Right renal pelvis (tissue), 4 donors: ENCODE measurements at places on chromosomes 13 and 19. TPM values are rescaled to one million over a fixed set of nuclear protein-coding genes. Genes with fewer than 3 reads are reported as not detected.
A peak's percentile ranks its signal among the peaks of the same experiment; 100 is the strongest.

DNA sequence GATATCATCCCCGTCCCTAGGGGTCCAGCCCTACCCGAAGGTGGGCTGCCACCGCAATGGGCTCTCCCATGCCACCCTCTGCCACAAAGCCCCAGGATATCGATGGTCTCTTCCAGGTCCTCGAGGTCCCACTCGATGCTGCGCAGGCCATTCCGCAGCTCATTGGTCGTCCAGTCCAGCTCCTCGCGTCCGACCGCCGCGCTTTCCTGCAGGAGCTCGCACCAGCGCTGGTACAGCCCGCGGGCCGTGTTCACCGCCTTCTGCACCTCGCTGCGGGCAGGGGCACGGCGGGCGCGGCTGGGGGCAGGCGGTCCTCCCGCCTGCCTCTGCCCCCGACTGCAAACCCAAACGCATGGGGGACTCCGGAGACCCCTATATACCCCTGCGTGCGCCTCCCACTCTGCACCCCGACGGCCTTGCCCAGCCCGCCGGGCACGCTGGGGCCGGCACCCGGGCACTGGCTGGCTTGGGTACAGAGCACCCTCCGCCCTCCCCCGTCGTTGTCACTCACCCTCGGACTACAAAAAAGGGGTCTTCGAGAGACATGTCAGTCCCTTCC lies 468 bp downstream of the STX10 start:
- peak; percentile 15 for DNase-seq

- peak; percentile 47 for DNase-seq
Observed at GRCh38 chr13:113410472-113411201, 42.7 kb downstream of the ADPRHL1 start.

- no peak for DNase-seq
Observed at GRCh38 chr13:85640727-85641126, 158.5 kb downstream of the SLITRK6 start.

DNA sequence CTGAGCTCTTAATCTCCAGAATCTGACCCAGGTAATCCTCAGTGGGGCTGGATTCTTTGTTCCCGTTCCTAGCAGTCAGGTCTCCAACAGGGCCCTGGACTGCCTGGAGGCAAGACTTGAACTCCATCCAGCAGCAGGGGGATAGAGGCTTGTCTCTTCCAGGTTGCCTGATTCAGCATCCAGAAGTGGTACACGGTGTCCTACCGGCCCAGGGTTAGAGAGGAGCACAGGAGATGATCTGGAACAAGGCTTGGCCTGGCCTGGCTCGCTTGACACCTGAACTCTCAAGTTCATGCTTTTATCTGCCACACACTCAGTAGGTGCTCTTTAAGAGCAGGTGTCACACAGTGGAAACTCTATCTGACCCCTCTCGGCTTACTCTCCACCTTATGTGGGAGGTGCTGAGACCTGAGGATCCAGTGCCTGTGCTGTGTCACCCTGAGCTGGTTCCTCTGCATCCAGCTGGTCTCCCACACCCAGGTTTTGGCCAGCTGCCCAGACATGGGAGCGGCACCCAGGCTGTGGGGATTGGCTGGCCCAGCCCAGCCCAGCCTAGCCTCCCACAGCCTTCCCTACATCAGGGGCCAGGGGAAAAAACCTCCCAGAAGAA lies at the start of gene CYP4F3:
CYP4F3 (plus strand) TSS at position 604 of the 610 bp plus-strand sequence. CDS start 519 bp downstream, outside the sequence.
- DNase-seq, result no peak

DNA sequence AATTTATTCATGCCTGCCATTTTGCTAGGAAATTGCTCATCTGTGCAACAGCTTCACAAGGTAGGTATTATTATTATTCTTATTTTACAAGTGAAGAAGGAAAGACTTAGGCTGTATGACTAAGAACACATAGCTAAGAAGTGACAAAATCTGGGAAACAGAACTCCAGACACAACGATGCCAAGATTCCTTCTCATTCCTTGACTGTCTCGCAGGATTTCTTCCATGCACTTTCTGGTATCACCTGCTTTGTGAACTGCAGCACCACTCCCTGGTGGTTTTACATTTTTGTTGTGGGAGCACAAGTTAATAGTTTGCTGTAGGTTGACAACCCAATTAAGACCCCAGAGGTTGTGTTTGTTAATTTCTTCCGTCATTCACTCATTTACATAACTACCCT lies 188.5 kb downstream of the LACC1 start:
- no peak for DNase-seq

- no peak for DNase-seq
Observed at GRCh38 chr13:75480671-75481175, 1.2 kb downstream of the TBC1D4 start.

Gene TICAM1
- polyA plus RNA-seq, result 7.0 TPM

DNA sequence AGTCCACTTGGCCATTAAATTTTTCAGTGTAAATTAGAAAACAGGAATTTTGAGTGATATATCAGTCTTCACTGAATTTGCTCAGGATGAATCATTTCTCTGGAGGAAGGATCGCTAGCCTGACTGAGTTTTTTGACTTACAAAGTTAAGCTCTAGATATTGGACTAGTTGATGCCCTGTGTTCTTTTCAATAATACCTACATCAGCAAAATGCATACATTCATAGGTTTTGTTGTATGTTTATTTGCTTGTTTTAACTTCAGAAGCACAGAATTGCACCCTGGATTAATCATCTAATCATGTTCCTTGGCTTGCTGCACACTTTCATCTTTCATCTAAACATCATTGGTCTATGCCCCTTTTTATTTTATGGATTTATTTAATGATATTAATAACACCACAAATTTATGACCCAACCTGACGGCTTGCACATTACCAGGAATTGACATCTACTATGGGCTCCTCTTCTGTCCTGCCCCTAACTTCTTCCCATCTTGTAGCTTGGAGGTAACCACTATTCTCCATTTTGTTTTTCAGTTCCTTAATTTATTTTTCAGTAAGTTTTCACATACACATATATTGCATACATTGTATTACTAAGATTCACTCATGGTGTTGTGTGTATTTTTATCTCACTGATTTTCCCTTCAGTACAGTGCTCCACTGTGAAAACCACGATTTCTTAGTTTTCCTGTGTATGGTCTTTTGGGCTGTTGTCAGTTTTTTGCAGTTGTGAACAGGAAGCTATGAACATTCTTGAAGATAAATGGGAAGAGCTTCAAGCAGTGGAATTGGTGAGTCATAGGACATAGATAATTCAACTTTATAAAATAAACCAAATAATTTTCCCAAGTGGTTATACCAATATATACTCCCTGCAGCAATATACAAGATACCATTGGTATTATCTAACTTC lies 23.3 kb downstream of the COMMD6 start:
- no peak for DNase-seq

Gene ERFL
- 0.08 TPM for polyA plus RNA-seq

GRCh38 chr13:62846302-62846701 lies 1430.7 kb upstream of the PCDH20 start:
- DNase-seq, result no peak

DNA sequence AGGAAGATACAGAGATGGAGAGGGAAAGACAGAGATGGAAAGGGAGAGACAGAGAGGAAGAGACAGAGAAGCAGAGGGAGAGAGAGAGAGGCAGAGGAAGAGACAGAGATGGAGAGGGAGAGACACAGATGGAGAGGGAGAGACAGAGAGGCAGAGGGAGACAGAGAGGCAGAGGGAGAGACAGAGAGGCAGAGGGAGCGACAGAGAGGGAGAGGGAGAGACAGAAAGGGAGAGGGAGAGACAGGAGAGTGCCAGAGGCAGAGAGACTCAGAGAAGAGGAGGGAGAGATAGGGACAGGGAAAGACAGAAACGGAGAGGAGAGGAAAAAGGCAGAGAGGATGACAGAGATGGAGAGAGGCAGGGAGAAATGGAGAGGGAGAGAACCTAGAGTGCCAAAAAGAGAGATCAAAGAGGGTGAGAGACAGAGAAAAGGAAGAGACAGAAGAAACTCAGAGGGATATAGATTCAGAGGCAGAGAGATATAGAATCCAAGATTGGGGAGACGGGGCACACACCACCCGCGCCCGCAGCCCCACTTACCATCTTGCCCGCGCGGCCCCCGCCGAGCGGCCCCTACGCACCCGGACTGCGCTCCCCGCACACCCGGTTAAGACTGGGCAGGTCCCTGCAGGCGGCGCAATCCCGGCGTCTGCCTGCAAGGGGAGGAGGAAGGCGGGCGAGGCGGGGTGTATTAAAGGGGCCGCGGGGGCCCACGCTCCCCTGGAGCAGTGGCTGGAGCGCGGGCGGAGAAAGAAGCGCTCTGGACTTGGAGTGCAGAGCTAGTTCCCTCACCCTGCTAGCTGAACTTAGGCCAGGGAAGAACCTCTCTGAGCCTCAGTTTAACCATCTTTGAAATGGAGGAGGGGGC lies 10.7 kb downstream of the TM6SF2 start:
- no peak for DNase-seq

Gene ZNF431
- polyA plus RNA-seq, result 16.9 TPM

GRCh38 chr13:32024750-32025149 lies 6.8 kb upstream of the FRY start:
- DNase-seq, result no peak

Gene TSSK6
- polyA plus RNA-seq, result 1.00 TPM

GRCh38 chr19:54114340-54115108 lies 933 bp downstream of the TFPT start:
- no peak for DNase-seq

DNA sequence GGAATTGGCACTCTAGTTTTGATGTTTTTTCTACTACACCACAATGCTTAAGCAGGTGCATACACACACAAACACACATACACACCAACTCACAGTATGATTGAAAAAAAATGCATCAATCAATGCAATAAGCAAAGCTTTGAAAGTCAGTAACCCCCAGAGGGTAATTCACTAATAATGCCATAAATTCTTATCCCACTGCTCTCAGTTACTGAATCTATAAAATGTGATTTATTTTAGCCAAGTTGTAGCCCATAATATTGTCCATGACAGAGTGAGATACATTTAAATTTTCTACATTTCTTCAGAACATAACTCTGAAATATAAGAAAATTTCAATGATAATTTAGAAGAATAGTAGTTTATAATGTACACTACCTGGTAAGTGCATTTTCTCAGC lies 87.9 kb downstream of the LIG4 start:
- DNase-seq, result no peak

DNA sequence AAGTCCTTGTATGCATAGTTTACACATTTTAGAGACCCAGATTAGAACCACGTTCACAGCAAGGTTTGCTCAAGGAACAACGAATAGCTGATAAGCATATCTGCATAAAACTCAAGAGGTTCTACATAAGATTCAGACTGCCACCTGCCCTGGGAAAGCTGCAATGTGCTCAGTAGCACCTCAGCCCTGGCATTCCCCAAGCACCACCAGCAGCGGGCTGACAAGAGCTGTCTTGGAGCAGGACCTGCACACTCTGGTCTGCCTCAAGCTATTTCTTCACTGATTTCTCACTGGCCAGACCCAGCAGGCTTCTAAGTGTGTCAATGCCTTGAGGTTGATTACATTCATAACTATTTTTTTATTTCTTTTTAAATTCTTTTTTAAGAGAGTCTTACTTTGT lies 65.8 kb upstream of the UQCRFS1 start:
- no peak for DNase-seq

DNA sequence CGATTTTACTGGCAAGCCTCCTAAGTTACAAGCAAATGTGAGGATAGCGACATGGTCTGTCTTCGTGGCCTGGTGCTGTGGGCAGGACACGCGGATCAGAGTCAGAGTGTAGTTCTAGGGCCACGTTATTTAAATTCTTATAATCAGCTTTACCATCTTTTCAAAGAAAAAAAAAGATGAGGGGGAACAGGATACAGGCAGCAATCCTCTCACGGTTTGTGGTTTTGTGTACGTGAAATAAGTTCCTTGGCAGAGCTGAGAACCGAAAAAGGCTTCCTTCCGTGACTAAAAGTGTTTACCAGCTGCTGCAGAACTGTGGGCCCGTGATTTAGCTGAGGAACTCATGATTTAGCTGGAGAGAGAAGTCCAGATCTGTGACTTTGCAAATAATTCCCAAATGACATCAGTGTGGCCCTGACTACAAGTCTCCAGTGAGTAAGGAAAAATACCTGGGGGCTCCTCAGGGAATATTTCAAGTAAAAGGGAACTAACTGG lies 27.2 kb downstream of the RCBTB2 start:
- DNase-seq, result no peak

GRCh38 chr19:56670961-56671612 lies 470 bp downstream of the ZNF835 start:
- DNase-seq, result no peak

DNA sequence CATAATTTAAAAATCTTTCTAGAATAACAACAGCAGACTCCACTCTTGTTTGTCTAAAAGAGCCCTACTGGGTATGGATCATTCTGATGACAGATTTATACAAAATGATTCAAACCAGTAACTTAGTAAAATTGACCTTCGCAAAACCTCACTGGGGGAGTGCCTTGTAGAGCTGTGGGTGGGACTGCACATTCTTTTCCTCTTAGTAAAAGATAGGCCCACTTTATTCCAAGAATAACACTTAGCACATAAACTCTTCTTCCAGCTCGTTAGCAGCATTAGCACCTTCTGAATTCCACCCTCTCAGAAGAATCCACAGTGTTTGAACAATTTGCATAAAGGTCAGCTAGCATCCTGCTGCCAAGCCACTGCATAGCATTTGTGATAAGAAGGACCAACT lies 106.8 kb downstream of the STOML3 start:
- no peak for DNase-seq

Gene SMIM17
- polyA plus RNA-seq, result 1.2 TPM
